ENCODE measurements at places on chromosomes 6 and 20.

DNA sequence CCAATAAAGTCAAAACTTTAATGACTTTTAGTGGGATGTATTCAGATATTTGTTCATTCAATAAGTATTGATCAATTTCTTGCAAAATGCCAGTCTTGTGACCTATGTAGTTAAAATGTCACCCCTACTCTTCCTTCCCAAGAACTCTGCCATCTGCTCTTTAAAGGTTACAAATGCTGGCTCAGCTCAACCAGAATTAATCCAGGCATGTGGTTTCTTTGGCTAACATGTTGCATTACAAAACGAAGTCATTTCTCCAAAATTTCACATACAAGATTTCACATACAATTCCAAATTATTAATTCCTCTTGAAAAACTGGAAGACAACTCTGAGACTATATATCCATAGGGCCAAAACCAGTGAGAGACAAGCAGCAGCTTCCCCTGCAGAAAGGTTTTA, 395.7 kb downstream of the PRKN start:
- no peak for DNase-seq

GRCh38 chr20:58746620-58747019, 54.0 kb downstream of the NPEPL1 start:
- no peak for DNase-seq

GRCh38 chr6:41077536-41077935, 4.8 kb downstream of the NFYA start:
- DNase-seq = no peak

DNA sequence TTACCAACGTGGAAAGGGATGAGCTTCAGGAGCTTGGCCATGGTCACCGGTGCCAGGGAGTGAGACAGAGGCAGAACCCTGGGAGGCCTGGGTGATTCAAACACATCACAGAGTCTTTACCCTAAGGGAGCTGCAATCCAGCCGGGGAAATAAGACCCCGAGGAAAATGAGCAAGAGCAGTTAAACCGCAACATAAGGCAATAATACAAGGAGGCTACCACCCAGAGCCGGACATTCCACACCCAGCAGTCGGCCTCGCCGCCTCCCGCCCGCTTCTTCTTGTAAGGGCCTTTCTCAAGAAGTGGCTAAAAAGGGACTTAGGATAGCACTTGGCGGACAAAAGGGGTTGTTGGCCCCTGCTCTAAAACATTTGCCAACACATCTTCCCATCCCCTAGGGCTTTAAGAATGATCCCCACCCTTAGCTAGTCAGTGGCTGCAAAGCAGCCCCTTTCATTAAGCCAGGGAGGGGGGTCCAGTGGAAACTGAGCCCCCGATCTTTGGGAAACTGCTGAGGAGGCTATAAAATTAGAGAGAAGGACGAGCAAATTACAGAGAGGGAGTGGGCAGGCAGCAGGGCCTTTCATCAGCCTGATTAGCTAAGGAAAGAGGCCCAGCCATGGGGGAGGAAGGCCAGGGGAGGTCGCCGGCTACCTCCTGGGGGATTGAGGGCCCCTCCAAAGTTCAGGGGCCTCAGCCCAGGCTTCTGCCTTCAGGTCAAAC, 34.3 kb downstream of the SNX5 start:
- DNase-seq = no peak

DNA sequence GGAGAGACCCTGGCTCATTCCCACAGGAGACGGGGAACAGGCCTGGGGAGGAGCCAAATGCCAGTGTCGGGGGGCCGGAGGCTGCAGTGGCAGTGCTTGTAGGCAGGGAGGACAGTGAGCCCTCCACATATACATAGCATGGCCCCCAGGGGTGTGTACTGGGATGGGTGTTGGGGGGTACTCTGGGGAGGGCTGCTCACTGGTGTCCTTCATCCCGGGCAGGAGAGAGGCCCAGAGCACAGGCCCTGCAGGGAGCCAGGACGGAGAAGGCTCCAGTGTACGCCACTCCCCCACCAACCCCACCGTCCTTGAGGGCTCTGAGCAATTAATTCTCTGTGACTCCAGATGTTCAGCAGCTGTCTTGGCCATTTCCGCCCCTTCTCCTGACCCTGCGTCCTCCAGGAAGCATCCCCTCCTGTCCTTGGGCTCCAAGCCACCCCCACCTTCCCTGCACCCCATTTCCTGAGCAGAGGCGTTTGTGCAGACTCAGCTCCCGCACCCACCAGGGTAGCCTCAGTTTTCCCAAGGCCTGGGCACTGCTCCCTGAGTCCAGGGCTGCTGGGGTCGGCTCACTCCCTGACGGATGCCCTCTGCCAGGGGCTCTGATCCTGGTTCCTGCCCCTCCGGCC, 3.4 kb upstream of the ABHD16B start:
- no peak for DNase-seq

DNA sequence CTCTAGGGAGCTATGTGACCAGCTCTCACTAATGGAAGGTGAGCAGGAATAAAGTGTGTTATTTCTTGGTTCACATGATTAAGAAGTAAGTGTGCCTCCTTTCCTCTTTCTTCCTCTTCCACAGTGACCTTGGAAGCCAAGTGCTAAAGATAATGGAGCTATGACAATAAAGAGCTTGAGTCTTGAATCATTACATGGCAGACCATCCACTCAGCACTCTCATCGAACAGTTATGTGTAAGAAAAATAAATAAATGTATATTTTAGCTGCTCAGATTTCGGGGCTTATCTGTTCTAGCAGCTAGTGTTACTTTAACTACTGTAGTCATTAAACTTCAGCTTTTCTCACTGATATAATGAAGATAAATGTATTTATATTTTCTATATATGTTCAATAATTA, 72.9 kb downstream of the HDGFL1 start:
- no peak for DNase-seq

- no peak for DNase-seq
Measured at GRCh38 chr6:28766426-28766825, 157.4 kb downstream of the TRIM27 start.
